Lower lobe of right lung (tissue), 2 donors: ENCODE measurements at places on chromosomes 2 and 18. TPM values are rescaled to one million over a fixed set of nuclear protein-coding genes. Genes with fewer than 3 reads are reported as not detected.

C2orf66 gene
- total RNA-seq, result 0.21 TPM

CNGA3 gene
- 0.18 TPM for total RNA-seq

DNA sequence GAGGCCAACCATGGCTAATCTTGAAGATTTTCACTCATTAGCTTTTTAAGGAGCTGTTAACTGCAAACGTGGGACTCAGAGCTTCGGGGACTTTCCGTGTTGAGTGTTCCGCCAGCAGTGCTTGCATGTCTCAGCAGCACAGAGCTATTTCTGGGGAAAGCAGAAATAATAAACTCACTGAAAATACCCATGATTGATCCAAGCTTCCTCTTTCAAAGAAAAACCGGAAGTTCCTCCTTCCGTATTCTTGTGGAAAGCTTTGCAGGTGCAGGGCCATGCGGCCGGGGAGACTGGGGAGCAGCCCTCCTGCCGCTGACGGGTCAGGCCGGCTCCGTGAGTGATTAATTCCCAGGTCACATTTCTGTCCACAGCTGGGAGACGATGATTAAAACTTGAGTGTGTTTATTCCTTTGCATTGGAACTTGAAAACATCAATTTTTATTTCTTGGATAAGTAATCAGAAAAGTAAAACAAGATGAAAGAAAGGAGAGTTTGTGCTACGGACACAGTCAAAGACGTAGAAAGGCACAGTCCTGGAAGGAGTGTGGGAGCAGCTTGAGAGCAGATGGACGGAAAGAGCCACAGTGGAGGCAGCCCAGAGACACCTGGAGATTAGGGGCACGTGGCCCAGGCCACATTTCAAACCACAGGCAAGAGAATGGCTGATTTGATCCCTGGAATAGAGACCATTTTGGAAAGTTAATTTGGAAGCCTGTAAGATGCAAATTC is 54.2 kb upstream of the CTDP1 start:
- peaks cover 20% of the 10 kb centered on the region for H3K4me1 ChIP-seq
- DNase-seq, result no peak
- no peak overlapping the region for H3K4me3 ChIP-seq

DNA sequence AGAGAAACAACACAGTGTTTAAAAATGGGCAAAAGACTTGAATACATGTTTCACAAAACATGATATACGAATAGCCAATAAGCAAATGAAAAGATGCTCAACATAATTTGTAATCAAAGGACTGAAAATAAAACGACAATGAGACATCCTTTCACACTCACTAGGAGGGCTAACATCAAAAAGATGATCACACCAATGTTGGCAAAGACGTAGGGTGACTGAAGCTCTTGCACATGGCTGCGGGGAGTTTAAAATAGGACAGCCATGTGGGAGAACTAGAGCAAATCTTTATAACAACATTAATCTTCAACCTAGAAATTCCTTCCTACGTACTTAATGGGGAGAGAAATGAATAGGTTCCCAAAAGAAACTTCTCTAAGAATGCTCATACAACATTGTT is 19.2 kb upstream of the SEH1L start:
- no peaks in the 10 kb centered on the region for H3K27me3 ChIP-seq
- no peak for DNase-seq
- H3K27ac ChIP-seq, result no peak overlapping the region
- H3K4me1 ChIP-seq, result no peaks in the 10 kb centered on the region
- H3K4me3 ChIP-seq, result no peak overlapping the region

DNA sequence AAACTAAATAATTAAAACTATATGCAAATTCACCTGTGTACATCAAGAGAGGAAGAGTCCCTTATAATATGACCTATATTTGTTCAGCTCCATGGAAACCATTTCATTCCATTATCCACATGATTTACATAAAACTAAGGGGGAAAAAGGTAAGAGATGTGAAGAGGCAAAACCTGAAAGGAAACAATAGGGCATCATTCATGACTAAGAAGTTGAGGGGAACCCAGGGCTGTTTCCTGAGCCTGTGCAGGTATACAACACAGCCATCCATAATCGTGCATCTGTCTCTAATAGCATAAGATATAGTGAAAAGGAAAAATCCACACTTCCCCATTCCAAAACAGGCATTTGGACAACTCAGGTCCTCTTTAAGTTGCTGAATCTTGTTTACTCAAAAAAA is 151.3 kb downstream of the NR4A2 start:
- H3K36me3 ChIP-seq, result no peaks in the 10 kb centered on the region
- no peak overlapping the region for H3K27ac ChIP-seq
- H3K4me1 ChIP-seq, result no peaks in the 10 kb centered on the region
- no peak for DNase-seq
- no peak overlapping the region for H3K4me3 ChIP-seq
- no peaks in the 10 kb centered on the region for H3K27me3 ChIP-seq

- H3K36me3 ChIP-seq, result no peaks in the 10 kb centered on the region
- H3K4me3 ChIP-seq, result no peak overlapping the region
- no peak overlapping the region for H3K27ac ChIP-seq
- no peaks in the 10 kb centered on the region for H3K4me1 ChIP-seq
- H3K27me3 ChIP-seq, result no peaks in the 10 kb centered on the region
- no peak for DNase-seq
Measured at GRCh38 chr2:84494070-84494469, 22.2 kb upstream of the DNAH6 start.

KCMF1 gene
- 64.2 TPM for total RNA-seq

EGR4 gene
- not detected for total RNA-seq

SLC40A1 gene
- 135 TPM for total RNA-seq

GRCh38 chr18:73407506-73407905 is 539.7 kb upstream of the NETO1 start:
- H3K4me3 ChIP-seq, result no peak overlapping the region
- no peak for DNase-seq
- H3K27me3 ChIP-seq, result no peaks in the 10 kb centered on the region
- H3K4me1 ChIP-seq, result no peaks in the 10 kb centered on the region

- no peaks in the 10 kb centered on the region for H3K4me1 ChIP-seq
- no peak overlapping the region for H3K4me3 ChIP-seq
- no peaks in the 10 kb centered on the region for H3K27me3 ChIP-seq
- H3K36me3 ChIP-seq, result no peaks in the 10 kb centered on the region
- no peak for DNase-seq
Measured at GRCh38 chr2:54773233-54773632, 49.8 kb downstream of the EML6 start.

- no peak overlapping the region for H3K27ac ChIP-seq
- DNase-seq, result no peak
- H3K36me3 ChIP-seq, result no peaks in the 10 kb centered on the region
- H3K4me3 ChIP-seq, result no peak overlapping the region
- peaks cover 13% of the 10 kb centered on the region for H3K4me1 ChIP-seq
Measured at GRCh38 chr2:100184055-100184737, 41.8 kb upstream of the AFF3 start.

- peak overlapping the region; percentile 100 for H3K27ac ChIP-seq
- H3K36me3 ChIP-seq, result no peaks in the 10 kb centered on the region
- DNase-seq, result no peak
- peak overlapping the region; percentile 75 for H3K4me3 ChIP-seq
Measured at GRCh38 chr2:156435396-156435717, 822 bp upstream of the GPD2 start.

- H3K27me3 ChIP-seq, result no peaks in the 10 kb centered on the region
- peak; percentile 80 for DNase-seq
- H3K4me1 ChIP-seq, result peaks cover 23% of the 10 kb centered on the region
- no peaks in the 10 kb centered on the region for H3K36me3 ChIP-seq
- peak overlapping the region; percentile 1 for H3K27ac ChIP-seq
Measured at GRCh38 chr2:28377984-28378678, 14.5 kb upstream of the FOSL2 start.

GRCh38 chr2:191533693-191534180 is 144.2 kb upstream of the NABP1 start:
- no peaks in the 10 kb centered on the region for H3K27me3 ChIP-seq
- H3K4me3 ChIP-seq, result no peak overlapping the region
- H3K27ac ChIP-seq, result no peak overlapping the region
- H3K36me3 ChIP-seq, result no peaks in the 10 kb centered on the region
- no peaks in the 10 kb centered on the region for H3K4me1 ChIP-seq

DNA sequence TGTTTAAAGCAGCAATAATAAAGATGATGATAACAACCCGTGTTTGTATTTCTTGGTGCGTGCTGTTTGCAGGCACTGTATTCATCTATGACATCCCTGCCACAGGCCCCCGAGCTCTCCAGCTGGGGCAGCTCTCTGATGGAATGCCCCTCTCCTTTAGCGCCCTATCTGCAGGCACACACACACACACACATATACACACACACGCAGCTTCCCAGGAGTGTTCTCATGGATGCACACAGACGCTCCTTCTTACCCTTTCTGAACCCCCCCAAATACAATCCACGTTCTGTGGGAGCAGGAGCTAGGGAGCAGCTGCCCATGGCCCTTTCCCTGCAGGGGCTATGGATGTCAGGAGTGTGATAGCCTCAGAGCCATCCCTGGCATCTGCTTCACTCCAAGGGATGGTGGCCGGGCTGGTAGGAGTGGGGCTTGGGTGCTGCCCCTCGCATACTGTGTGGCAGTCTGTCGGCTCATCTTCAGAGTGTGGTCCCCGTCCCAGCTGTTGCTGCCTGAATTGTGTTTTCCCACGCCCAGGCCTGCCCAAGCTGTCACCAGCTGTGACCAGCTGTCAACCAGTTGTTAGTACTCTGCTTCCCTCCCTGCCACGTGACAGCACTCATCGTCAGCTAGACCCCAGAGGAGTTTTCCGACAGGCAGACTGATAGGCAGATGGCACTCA is 50.8 kb upstream of the MYCN start:
- no peaks in the 10 kb centered on the region for H3K36me3 ChIP-seq
- no peak for DNase-seq
- H3K4me1 ChIP-seq, result no peaks in the 10 kb centered on the region
- H3K27ac ChIP-seq, result no peak overlapping the region
- H3K27me3 ChIP-seq, result no peaks in the 10 kb centered on the region

CTAGE1 gene
- not detected for total RNA-seq

DNA sequence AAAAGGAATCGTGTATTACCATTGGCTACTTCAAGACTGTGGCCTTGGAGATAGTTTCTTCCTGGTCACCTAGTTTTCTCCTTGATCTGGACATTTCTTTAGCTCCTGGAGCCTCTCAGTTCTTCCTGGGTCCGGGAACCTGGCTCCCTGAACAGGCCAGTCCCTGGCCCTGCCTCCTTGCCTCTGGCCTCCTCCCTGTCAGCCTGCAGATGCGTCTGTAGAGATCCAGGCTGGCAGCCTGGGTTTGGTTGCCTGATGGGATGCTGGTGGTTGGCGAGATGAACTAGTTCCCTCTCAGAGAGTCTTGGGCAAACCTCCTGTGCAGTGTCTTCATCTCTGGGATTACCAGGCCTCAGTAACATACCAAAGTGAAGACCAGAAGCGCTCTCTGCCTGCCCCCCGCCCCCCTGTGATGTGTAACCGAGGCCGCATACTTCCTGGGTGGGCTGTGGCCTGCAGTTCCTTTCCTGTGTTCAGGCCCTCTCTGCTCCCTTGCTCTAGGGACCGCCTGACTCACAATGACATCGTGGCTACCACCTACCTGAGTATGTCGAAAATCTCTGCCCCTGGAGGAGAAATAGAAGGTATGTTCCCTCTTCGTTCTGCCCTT is 85.4 kb downstream of the DYSF start:
- H3K27me3 ChIP-seq, result no peaks in the 10 kb centered on the region
- H3K36me3 ChIP-seq, result no peaks in the 10 kb centered on the region
- no peak overlapping the region for H3K27ac ChIP-seq
- no peak overlapping the region for H3K4me3 ChIP-seq
- H3K4me1 ChIP-seq, result no peaks in the 10 kb centered on the region

FOXI3 gene
- total RNA-seq, result not detected

GRCh38 chr2:60353406-60353800 is 200.1 kb downstream of the BCL11A start:
- H3K27ac ChIP-seq, result no peak overlapping the region
- no peaks in the 10 kb centered on the region for H3K4me1 ChIP-seq
- no peaks in the 10 kb centered on the region for H3K27me3 ChIP-seq
- DNase-seq, result no peak
- H3K4me3 ChIP-seq, result no peak overlapping the region

GRCh38 chr2:198374375-198375082 is 570.1 kb downstream of the PLCL1 start:
- H3K36me3 ChIP-seq, result no peaks in the 10 kb centered on the region
- DNase-seq, result no peak
- H3K27me3 ChIP-seq, result no peaks in the 10 kb centered on the region
- no peak overlapping the region for H3K4me3 ChIP-seq
- H3K27ac ChIP-seq, result no peak overlapping the region

GRCh38 chr2:104862058-104862941 is 8.4 kb downstream of the POU3F3 start:
- peaks cover 15% of the 10 kb centered on the region for H3K4me1 ChIP-seq
- H3K27me3 ChIP-seq, result peaks cover 100% of the 10 kb centered on the region
- H3K4me3 ChIP-seq, result no peak overlapping the region
- DNase-seq, result no peak

- no peaks in the 10 kb centered on the region for H3K36me3 ChIP-seq
- H3K27ac ChIP-seq, result no peak overlapping the region
- no peak for DNase-seq
- H3K27me3 ChIP-seq, result no peaks in the 10 kb centered on the region
Measured at GRCh38 chr2:185215497-185215896, 523.1 kb upstream of the FSIP2 start.

DNA sequence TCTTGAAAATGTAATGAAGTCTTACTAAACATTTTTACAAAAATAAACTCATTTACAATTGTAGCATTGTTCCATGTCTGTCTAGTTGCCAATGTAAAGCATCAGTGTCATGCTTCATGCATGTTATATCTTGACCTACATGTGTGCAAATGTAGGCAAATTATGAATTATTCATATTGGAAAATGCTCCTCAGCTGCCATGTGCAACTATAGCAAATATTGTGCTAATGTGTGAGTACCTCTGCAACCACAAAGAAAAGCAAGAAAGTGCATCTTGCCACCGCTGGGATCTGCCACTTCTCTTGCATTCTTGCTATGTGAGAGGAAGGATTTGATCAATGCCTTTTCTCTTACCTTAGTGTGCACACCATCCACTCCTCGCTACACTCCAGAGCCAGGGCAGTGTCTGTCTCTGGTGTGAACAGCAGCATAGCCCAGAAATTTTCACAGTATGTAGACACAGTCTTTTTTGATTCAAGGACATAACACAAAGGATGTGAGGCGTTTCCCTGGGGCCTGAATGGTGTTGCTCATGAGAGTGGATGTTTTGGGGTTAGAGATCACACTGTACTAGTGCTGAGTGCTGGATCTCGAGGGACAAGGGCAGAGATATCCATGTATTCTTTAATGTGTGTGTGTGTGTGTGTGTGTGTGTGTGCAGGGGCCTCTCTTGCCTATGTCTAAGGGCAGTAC is 47.6 kb upstream of the HAAO start:
- H3K36me3 ChIP-seq, result no peaks in the 10 kb centered on the region
- no peak overlapping the region for H3K4me3 ChIP-seq
- no peak overlapping the region for H3K27ac ChIP-seq
- DNase-seq, result no peak
- H3K27me3 ChIP-seq, result no peaks in the 10 kb centered on the region

- no peaks in the 10 kb centered on the region for H3K27me3 ChIP-seq
- DNase-seq, result no peak
- no peak overlapping the region for H3K27ac ChIP-seq
- no peaks in the 10 kb centered on the region for H3K4me1 ChIP-seq
- no peak overlapping the region for H3K4me3 ChIP-seq
- no peaks in the 10 kb centered on the region for H3K36me3 ChIP-seq
Measured at GRCh38 chr2:108029496-108029895, 43.2 kb downstream of the SLC5A7 start.

FBLN7 gene
- 2.0 TPM for total RNA-seq
